CD8-positive, alpha-beta memory T cell (primary cell): ENCODE measurements at places on chromosomes 16 and 17.

DNA sequence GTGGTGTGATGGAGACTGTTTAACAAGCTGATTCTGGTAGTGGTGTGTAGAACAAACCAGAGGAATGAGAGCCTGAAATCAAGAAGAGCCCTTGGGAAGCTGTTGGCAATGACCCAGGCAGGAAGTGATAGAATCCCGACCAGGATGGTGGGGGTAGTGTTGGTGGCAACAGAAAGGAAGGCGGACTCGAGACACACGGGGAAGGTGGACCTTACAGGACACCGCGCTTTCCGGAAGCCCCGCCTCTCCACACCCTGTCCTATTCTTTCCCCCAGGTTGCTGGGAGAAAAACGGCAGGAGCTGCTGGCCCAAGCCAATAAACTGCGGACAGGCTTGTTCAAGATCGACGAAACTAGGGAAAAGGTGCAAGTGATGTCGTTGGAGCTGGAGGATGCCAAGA lies 30.0 kb upstream of the KDM6B start:
- DNase-seq = no peak

GRCh38 chr17:64110379-64111152 lies 19.4 kb downstream of the ERN1 start:
- no peak for DNase-seq

GRCh38 chr17:81868674-81869220 lies 2.4 kb downstream of the ARHGDIA start:
- DNase-seq = no peak

DNA sequence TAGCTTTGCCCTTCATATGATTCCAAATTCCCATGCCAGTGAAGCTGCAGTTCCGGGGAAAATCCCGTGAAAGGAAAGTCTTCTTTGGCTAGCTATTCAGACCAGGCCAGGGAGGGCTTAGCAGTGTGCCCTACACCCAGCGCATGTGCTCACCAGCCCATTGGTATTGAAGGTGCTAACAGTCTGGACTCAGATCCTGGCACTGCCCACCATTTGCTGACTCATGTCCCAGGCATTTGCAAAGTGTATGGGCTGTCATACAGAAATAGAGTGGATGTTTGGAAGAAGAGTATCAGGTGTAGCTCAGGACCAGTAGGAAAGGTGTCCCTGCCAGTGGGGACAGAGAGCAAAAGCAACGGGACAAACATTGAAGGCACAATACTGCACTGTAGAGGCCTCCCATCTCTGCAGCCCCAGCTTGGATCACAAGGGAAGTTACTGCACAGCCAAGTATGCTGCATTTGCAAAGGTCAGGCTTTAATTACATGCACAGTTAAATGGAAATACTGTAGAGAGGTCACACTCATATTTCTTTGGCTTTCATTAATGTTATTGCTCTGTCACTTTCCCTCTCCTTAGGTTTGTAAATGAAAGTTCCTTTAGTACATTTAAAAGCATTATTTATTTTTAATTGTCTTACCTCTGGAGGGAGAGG lies 220.0 kb downstream of the IRX3 start:
- DNase-seq = no peak

GRCh38 chr16:50272111-50272571 lies 5.8 kb downstream of the ADCY7 start:
- DNase-seq = no peak

- DNase-seq = no peak
Measured at GRCh38 chr17:261635-262034, 80.2 kb upstream of the DOC2B start.

- DNase-seq = no peak
Measured at GRCh38 chr16:12874186-12874585, 27.2 kb upstream of the SHISA9 start.

GRCh38 chr17:62134397-62134796 lies 69.3 kb upstream of the MED13 start:
- no peak for DNase-seq

DNA sequence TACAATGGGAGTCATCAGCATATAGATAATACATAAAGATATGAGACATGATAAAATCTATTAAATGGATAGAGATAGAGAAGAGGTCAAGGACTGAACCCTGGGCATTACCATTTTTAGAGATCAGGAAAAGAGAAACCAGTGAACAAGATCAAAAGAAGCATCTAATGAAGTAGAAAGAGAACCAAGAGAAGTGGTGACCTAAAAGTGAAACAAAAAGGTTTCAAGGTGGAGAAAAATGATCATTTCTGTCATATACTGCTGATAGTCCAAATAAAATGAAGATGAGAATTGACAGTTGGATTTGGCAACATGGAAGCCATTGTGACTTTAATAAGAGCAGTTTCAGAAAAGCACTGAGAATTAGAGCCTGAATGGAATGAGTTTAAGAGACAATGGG lies 165.1 kb downstream of the PPM1E start:
- DNase-seq = no peak

DNA sequence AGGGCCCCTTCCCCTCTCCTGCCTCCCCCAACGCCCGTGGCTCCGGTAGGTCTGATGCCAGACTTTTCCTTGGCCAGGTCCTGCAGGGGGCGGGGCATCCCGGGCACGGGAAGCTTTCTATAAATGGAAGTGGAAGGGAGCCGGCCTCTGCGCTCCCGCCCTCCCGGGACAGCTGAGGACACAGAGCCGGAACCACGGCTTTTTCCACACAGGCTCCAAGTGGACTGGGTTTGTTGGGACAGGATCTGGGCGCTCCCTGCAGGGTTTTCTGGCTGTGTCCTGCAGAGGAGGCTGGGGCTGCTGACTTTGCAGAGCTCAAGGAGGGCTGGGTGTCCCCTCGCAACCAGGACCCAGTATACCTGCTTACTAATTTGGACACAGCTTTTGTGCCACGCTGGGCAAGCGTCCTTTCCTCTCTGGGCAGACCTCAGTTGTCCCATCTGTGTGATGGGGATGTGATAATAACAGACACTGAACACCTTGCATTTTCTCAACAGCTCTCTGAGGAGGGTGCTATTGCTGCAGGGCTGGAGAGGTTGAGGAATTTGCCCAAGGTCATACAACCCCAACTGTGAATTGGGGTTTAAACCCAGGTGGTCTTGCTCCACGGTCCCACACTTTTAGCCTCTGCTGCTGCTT lies 1.8 kb downstream of the TNS4 start:
- no peak for DNase-seq

- DNase-seq = no peak
Measured at GRCh38 chr16:6837722-6838121, 494.9 kb upstream of the RBFOX1 start.

- DNase-seq = no peak
Measured at GRCh38 chr17:55704401-55704800, 18.3 kb downstream of the TMEM100 start.

GRCh38 chr16:21645261-21645721 lies 7.1 kb downstream of the IGSF6 start:
- peak; percentile 74 for DNase-seq
